NCI-H187 treated with DMSO at 0.1 percent for 48 hours (cell line): ENCODE measurements at places on chromosomes 13 and 19.

DNA sequence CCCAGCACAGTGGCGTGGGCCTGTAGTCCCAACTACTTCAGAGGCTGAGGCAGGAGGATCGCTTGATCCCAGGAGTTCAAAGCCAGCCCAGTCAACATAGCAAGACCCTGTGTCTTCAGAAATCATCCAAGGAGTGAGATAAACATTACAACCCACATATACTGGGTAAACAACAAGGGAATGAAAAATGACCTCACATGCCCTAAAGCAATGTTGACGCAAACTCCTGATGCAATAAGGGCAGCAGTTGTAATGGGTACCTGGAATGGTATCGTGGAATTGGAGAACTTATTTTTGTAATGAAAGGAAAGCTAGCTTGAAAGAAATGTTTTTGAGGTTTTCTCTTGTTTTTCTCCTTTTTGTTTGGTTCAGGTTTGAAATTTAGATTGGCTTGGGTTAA is 24.5 kb upstream of the LGALS16 start:
- no peak for DNase-seq

DNA sequence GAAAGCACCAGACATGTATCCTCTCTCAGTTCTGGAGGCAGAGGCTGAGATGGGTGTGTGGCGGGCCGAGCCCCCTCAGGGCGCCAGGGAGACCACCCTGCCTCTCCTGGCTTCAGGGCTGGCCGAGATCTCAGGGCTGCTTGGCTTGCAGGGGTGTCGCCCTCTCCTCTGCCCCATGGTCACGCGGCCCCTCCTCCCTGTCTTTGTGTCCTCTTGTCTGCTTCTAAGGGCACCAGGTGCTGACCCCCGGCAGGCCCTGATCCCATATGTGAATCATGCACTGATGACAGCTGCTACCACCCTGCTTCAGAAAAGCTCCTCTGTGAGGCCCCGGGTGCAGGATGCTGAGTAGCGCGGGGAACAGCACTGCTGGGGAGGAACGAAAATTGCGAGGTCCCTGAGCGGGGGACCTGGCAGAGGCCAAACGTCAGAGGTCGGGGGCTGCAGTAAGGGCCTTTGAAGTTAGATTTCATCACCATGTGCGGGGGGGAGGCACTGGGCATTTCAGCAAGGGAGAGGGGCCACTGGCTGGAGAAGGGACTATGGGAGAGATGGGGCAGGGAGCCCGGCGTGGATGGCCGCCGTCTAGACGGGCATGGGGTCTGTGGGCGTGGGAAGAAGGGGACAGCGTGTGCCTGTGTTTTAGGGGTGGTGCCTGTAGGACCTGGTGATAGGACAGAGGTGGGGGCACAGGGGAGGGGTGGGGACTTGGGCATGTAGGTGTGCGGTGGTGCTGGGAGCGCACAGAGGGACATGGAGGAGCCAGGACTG is 125.2 kb downstream of the KDM4B start:
- DNase-seq: no peak

GRCh38 chr19:21559444-21559843 is 54.0 kb downstream of the ZNF429 start:
- no peak for DNase-seq

DNA sequence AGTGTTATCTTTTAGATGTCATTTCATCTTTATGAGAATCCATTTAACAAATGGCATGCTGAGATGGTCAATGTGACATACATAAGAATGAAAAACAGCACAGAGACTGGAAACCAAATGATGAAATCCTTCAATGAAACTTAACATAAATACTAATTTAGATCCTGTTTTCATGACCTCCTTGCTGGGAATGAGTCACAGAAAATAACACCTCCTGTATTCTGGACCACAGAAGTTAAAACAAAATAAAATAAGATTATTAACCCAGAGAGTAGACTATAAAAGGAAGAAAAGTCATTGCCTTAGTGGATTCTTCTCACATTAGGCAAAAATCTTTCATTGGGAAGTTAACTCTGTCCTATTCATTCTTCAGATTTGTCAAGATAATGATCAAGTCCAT is 1.6 kb downstream of the DIAPH3 start:
- no peak for DNase-seq

DNA sequence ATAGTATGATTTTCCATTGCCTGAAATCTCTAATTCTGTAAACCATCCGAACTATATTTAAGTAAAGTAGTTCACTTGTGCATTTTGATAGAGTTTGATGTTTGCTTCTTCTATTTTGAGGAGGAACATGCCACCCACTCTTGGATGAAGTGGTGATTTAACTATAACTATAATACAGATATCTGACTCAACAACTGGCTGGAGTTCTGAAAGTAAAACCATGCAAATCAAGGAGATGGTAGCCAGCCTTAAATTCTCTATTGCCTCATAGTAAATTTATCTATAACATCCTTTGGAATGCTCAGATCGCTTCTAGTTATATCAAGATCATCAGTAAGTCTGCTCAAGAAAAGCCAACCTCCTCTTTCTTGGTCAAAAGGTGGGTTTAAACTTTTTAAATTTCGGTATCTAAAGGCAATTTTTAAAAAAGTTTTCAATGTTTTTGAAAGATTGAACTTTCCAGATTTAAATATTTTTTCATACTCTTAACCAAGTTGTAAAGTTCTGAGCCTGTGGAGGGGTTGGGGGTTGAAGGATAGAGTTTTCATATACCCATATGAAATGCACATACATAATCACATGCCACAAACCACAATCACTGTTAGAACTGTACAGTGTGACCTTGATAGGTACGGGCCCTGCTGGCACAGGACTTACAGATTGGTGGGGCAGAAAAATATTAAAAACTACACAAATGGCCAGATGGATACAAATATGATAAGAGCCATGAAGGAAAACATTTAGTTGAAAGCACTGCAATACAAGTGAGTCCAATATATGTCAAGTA is 90.5 kb upstream of the RFC3 start:
- DNase-seq: no peak

- no peak for DNase-seq
Measured at GRCh38 chr19:46951171-46951986, 68.3 kb upstream of the NPAS1 start.

- DNase-seq: no peak
Measured at GRCh38 chr19:2561895-2562294, 86.0 kb downstream of the GADD45B start.

DNA sequence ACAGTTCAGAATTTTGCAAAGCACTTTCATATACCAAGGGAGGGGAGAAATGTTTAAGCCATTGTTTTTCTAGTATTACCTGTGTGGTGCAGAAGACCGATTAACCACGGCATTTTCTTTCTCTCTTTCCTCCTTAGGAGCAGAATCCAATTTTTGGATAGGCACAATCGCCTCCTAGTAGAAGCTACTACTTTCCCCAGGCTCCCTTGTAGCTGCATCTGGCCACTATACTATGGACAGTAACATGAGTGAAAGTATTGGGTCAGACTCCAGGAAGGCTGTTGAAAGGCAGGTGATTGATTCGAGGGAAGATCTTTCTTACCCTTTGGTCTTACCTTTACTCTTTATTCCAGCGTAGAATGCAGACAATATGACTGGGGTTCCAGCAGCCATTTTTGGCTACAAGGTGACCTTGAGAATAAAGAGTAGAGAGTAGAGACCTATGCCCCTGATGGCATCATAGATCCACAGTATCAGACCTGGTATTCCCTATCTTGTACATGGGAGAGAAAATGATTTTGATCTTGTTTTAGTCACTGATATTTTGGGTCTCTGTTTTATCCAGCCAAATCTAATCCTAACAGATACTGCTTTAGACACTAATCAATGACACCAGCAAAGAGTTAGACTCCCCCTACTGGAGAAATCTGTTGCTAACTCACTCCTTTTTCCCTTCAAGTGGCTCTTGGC is 77.0 kb downstream of the LRRC63 start:
- DNase-seq: peak; percentile 9

DNA sequence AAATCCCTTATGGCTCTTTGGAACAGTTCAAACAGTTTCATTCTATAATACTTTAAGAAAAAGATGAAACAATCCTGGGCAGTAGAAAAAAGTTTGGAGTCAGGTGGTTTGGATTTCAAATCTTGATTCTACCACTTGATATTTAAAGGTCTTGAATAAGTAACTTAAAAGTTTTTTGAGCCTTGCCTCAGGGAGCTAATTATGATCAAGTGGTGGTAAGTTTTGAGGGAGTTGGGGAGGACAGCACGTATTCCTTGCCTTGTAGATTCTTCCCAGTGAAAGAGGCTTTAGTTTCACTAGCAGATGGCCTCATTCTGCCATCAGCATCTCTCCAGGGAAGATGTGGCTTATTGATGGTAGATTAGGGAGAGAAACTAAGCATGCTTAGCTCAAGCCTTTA is 168.4 kb upstream of the CSNK1A1L start:
- no peak for DNase-seq

DNA sequence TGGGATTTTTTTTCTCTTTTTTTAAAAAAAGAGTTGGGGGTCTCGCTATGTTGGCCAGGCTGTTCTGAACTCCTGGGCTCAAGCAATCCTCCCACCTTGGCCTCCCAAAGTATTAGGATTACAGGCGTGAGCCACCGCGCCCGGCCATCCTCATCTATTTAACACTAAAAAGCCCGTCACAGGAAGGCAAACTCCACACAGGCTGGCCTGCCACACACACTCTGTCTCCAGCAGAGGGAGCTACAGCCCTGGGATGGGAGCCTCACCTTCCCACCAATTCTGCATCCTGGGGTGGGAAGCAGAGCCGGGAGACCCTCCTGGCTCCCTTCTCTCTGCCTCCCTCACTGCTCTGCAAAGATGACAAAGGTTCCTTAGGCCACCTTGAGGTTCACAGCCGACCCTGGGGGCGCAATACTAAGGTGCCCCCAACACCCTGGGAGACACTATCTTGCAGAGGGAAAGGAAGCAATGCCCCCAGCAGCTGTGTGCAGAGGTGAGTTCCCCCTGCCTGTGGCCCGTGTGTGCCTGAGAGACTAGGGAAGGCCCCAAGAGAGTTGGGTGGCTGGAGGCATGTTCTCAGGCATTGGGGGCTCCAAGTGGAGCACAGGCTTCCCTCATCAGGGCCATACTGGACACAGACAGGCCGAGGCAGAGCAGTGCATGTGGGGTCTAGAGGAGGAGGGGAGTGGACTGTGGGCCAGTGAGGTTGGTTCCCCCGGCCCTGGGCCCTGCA is 27.4 kb upstream of the TIMM44 start:
- DNase-seq: no peak

GRCh38 chr13:25571237-25571636 is 199.5 kb downstream of the ATP8A2 start:
- DNase-seq: no peak

- DNase-seq: no peak
Measured at GRCh38 chr19:17021793-17022590, 4.6 kb downstream of the CPAMD8 start.

- DNase-seq: no peak
Measured at GRCh38 chr13:33745370-33746324, 72.3 kb upstream of the RFC3 start.

GRCh38 chr19:35013820-35014754 is 14.0 kb downstream of the GRAMD1A start:
- DNase-seq: no peak

DNA sequence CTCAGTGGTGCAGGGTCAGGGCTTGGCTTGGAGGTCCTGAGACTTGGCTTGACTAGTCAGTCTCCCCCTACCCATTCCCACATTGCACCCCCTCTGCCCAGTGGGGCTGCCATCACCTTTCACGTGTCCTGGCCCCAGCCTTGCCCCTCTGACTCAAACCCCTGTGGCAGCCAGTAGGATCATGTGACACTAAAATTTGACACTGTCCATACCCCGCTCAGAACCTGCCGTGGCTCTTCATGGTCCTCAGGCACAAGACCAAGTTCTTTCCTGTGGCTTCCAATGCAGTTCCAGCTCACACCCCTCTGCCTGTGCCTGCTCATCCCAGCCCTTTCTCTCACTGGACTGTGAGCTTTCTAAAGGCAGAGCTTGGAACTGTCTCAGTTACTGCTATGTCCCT is 2.2 kb downstream of the PSMD8 start:
- no peak for DNase-seq
